ENCODE measurements at places on chromosomes 1 and 21.

DNA sequence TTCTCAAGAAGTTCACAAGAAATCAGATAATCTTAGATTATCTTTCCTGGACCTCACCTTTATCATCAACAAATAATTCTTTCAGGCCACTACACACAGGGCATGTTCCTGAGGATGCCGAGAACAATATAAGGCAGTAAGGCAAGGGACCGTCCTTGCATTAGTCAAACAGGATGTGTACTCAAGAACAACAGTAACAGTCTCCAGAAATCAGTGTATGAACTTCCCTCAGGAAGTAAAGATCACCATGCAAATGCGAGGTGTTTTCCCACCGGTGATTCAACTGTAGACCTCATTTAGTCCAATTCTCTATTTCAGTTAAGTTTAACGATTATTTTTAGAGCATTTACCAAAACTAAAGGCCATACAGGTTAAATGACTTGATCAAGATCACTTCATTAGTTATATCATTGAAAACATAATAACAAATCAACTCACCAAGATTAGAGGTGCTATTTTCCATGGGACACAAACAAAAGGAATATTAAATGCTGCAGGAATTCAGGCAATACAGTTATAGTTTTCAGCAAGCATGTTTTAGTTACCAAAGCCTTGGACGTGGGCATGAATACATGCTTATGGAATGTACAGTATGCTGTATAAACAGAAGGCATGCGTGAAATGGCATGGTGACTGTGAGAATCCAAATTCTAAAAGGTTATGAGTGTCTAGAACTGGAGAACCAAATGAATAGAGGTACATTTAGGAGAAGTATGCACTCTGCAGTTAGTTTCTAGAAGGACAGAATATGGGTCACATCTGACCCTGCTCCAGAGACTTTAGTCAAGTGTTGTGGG, 145.2 kb downstream of the TNR start:
- DNase-seq: no peak

- DNase-seq: no peak
Measured at GRCh38 chr1:228212415-228212965, 4.6 kb downstream of the OBSCN start.

DNA sequence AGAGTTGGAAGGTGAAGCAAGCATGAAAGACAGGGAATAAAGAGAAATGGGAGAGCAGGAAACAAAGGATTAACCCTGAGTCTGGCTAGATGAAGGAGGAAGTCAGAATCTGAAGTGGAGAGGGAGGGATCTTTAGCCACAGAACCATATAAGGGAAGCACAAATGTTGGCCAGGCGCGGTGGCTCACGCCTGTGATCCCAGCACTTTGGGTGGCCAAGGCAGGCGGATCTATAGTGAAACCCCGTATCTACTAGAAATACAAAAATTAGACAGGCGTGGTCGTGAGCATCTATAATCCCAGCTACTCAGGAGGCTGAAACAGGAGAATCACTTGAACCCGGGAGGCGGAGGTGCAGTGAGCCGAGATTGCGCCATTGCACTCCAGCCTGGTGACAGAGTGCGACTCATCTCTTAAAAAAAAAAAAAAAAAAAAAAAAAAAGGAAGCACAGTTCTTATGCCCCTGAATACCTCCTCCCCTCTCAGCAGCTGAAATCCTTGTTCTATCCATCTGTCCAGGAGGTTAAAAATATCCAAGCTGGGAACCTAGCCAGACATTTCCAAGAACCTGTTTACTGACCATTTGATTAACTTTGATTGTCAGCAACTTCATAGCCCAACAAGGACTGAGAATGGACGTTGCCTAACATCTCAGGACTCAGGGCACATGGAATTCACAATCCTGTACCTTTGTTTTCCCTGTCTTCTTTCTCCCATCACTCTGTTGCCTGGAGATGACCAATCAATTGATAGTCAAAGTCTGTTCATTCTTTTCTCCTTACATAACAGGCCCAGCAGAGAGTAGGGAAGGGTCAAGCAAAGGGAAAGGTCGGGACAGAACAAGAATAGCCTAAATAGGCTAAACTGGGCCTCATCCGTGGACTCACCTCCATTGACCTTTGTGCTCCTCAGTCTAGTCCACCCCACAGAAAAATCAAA, 10.6 kb downstream of the TXNIP start:
- no peak for DNase-seq

DNA sequence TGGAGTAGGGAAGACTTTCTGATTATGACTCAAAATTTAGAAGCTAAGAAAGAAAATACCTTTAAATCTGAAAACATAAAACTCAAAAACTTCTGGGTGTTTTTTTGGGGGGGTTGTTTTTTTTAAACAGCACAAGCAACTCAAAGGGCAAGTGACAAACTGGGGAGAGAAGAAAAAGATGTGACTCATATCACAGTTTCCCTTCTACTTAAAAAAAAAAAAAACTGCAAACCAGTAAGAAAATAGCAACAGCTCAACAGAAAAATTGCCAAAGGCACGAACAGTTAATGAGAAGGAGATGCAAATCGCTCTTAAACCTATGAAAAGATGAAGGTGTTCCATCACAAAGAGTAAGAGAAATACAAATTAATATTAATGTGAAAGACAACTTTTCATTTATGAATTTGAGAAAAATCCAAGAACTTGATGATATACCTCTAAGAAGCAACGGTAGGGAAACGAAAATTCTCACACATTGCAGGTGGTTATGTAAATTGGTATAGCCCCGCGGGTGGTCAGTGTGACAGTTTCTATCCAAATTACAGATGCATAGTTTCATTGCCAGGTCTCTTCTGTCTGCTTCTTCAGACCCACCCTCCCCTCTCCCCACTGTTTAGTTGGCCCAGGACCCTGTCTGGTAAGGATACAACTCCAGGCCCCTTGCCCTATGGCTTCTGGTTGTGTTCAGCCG, 9.0 kb downstream of the IFNAR2 start:
- DNase-seq: no peak

DNA sequence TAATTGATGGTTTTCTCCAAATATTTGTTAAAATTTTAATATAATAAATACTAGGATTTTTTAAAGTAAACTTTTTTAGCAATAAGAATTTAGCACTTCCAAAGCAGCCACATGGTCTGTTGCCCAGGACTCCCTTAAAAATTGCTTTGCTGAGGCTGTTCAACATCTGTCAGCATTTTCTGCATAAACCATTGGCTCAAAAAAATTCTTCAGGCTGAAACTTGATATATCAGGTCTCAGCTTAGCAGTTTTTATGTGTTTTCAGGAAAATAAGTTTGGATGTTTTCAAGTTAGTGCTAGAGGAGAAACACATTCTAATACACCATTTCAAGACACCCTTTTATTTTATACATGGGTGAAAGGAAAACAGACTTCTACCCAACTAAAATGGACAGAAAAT, 69.1 kb upstream of the C1orf105 start:
- DNase-seq: no peak

Measured in iPS DF 6.9 (cell line).